Spinal cord (tissue), 10 donors: ENCODE measurements at places on chromosomes 4 and X. TPM values are rescaled to one million over a fixed set of nuclear protein-coding genes. Genes with fewer than 3 reads are reported as not detected.
A peak's percentile ranks its signal among the peaks of the same experiment; 100 is the strongest.

DNA sequence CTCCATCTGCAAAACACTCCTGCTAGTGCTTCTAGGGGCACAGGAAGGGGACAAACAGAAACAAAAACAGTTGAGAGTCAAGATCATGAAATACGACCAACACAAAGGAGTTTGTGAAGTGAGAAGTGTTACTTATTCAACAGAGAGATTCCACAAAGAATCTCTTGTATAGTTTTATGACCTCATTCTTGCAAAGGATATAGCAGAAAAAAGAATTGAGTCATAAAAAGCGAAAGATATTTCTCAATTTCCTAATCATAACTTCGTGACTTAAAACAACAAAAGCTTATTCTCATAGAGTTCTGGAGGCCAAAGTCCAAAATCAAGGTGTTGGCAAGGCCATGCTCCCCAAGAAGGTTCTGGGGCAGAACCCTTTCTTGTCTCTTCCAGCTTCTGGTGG is 40.7 kb downstream of the TIGD4 start:
- no peak for DNase-seq

DNA sequence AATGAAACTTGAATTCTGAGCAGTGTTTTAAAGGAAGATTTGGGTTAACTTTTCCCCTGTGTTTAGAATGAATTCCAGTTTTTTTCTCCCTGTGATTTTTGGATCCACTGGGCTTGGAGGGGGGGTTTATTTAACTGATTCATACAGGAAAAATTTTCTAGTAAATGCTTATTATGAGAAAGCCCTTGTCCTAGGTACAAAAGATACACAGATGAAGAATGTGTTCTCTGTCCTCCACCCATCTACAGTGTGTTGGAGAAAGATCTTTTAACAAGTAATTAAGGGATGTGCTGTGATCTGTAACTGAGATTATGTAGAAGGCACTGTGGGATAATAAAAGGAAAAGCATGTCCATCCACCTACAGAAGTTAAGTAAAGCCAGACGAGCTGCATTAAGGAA is 103.9 kb downstream of the STIM2 start:
- no peak for DNase-seq

DNA sequence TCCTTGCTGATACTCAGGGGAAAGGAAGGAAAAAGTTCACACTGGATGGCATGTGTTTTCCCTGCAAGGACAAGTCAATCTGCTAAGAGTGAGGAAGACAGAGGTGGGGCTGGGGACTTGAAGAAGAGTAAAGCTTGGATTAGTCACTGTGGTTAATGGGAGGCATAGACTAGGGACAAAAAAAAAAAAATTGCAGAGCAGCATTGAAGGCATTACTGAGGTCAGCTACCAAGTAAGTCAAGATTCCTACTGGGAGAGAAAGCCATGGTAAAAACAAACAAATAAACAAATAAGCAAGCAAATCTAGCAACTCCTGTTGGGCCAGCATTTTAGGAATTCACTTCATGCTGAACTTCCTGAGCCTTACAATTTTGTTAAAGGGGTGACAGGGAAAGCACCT is 58.2 kb upstream of the GPC4 start:
- DNase-seq: no peak

DNA sequence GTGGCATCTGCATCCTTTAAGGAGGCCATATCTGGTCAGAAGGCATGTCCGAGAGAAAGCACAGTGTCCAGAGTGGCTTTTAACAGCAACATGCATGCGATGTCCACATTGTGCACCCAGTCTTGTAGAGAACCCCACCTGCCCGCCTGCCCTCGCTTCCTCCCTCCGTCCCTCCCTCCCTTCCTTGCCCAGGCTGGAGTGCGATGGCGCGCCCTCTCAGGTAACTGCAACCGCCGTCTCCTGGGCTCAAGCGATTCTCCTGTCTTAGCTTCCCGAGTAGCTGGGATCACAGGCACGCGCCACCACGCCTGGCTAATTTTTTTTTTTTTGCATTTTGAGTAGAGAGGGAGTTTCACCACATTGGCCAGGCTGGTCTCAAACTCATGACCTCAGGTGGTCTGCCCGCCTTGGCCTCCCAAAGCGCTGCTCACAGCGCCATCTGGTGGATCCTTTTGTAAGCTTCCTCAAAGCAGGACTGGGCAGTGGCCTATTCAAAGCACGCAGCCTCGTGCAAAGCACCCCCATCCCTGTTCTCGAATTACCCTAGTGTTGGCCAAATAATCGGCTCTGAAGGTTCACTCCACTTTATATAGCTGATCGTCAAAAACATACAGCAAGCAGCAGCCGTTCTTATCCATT is 15.0 kb downstream of the BRCC3 start:
- no peak for DNase-seq

- DNase-seq: no peak
Measured at GRCh38 chr4:114052227-114052626, 72.8 kb upstream of the ARSJ start.

DNA sequence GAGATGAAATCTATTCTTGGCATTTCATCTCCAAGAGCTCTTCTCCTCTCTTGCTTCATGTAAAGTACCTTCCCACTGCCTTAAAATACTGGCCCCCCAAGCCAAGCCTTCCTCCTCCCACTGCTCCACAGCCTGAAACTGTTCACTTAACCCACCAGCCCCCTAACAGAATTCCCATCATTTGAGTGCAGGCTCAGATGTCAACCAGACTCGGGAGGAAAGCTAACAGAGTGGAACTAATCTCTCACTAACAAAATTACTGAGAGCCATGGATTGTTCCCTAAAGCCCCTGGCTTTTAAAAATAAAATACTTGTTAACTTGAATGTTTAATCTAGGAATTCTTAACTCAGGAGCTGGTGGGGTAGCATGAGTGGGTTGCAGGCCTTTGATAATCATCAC is 7.1 kb upstream of the DCUN1D4 start:
- DNase-seq: no peak

DNA sequence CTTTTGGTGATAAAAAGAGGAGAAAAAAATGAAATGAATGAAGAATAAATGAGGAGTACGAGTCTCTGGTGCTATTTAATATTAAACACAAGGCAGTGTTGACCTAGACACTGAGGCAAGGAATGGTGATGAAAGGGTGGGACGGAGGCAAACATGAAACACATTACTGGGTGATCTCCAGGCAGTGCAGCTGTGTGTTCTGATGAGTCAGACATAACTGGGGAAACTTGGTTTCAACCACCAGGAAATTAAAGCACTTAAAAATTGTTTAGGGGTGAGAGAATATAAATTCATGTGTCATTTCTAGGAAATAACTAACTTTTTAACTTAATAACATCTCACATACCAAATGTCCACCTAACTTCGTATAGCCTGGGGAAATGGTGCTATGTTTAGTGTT is 19.7 kb upstream of the CXCL6 start:
- no peak for DNase-seq

- DNase-seq: no peak
Measured at GRCh38 chr4:113101669-113102068, 52.2 kb downstream of the ANK2 start.

DNA sequence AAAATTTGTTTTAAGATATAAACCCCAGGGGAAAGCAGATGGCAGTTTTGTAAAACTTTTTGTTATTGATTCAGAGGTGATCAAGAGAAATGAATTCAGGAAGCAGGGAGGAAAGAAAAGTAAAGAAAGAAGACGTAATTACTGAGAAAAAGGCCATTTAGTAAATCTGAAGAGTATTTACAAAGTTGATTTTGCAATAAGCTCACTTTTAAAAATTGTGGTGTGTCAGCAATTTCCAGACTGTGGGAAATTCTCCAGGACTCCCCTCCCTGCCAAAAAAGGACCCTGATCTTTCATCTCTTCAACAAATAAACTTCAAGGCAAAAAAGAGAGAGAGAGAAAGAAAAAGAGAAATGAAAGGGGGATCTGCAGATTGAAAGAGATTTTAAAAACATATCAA is 36.6 kb downstream of the PCYT1B start:
- DNase-seq: no peak

- peak; percentile 83 for DNase-seq
Measured at GRCh38 chr4:40842318-40842717, 92.6 kb downstream of the NSUN7 start.

- no peak for DNase-seq
Measured at GRCh38 chr4:88446124-88446523, 10.8 kb upstream of the HERC5 start.

GRCh38 chr4:109406337-109406931 is 27.2 kb upstream of the SEC24B start:
- peak; percentile 69 for DNase-seq

DNA sequence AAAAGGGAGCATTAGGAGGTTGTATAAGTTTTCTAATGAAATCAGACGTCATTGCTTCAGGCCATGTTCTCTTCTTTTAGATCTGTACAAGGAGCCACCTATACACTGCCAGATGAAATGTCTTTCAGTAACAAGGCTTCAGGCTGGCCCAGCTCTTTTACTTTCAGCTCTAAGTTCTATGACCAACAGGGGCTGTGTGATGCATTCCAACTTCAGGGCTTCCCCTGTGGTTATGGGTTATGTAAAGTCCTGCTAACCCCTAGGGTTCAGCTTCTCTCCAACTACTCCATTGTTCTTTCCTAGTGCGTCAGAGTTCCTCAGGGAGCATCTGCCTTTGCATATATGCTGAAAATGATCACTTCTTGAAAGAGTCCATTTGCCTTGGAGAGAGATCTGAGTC is 79.4 kb upstream of the TTC29 start:
- no peak for DNase-seq

GRCh38 chrX:115018040-115018647 is 728 bp upstream of the IL13RA2 start:
- DNase-seq: no peak

- no peak for DNase-seq
Measured at GRCh38 chr4:55793479-55793878, 26.1 kb upstream of the EXOC1L start.

DNA sequence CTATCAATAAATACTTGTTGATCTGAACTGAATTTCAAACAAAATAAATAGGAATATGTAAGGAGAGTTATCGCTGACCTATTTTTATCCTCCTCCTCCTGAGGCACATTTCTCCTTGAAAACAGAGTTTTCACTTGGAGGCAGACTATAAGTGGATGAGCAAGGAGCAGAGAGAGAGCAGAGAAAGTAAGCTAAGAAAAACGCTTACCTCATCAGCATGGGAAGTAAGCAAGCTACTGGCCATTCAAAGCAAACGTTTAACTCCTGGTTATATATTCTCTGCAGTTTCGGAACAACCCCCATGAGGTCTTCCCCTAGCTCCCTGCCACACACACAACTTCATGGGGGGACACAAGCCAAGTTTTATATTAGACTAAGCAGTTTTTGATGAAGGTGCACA is 13.2 kb downstream of the ZDHHC9 start:
- no peak for DNase-seq

DNA sequence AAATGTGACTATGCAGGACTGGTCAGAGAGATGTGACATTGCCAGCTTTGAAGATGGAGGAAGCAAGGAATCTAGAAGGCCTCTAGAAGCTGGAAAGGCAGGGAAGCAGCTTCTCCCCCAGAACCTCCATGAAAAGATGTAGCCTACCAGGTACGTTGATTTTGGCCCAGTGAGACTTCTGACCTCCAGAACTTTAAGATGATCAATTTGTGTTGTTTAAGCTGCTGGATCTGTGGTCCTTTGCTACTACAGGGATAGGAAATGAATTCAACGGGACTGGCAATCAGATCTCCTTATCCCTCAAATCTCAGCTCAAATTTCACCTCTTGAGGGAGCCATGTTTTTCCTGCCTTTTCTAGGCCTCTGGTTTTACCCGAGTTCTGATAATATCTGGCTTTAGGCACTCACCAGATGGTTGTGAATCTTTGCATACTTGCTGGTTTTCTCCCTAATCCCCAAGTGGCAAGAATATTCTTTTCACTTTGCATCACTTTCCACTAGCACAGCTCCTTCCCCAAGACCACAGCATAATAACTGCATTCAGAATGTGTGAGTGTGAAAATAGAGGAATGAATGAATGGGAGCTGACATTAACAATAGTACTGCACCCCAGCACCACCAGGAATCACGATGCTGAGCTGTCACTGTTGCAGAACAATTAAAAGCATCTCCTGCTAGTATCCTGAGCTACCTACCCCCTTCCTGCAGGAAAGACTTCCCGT is 25.5 kb upstream of the TMSB4X start:
- no peak for DNase-seq

- no peak for DNase-seq
Measured at GRCh38 chrX:24563291-24564010, 83.7 kb downstream of the PCYT1B start.

- DNase-seq: no peak
Measured at GRCh38 chr4:108940634-108941033, 177.8 kb upstream of the ETNPPL start.

DNA sequence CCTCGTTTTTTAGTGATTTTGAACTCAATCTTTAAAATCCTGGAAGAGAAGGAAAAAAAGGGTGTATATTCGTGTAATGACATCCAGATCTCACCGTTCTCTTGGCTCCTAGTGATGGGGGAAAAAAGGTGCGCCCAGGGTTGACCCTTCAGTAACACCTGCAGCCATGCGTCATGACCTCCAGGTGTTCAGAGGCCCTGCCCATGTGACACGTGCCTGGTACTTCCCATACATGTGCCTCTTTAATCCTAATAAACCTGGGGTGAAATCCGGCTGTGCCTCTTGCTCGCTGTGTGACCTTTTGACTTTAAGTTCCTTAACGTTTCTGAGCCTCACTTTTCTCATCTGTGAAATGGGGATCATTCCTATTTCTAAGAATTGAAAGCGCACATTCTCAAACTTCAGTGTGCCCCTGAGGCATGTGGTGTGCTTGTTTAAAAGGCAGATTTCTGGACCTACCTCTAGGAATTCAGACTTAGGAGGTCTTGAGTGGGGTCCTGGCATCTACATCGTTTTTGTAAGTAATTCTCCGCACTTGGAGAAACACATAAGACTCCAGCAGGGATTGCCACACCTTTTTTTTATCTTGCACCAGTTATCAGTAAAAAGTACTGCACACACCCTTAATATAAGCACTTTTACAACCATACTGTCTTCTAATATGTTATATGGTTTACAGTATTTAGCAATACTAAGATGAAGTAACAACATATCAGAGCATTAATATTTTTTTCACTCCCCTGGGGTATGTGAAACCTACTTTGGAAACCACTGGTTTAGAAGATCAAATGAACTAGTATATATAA is 90.1 kb downstream of the RELL1 start:
- no peak for DNase-seq

The FANCB gene
- polyA plus RNA-seq: 1.1 TPM

The ZFYVE28 gene
- 7.9 TPM for polyA plus RNA-seq

The SRPX gene
- 10.9 TPM for polyA plus RNA-seq

The PALLD gene
- polyA plus RNA-seq: 63.4 TPM

The CXorf49 gene
- polyA plus RNA-seq: not detected

The SHISA3 gene
- polyA plus RNA-seq: 5.0 TPM

The PWWP3B gene
- polyA plus RNA-seq: 1.3 TPM

The HSFX3 gene
- polyA plus RNA-seq: 0.39 TPM

The HHIP gene
- 9.9 TPM for polyA plus RNA-seq

The SASH3 gene
- 4.9 TPM for polyA plus RNA-seq

The XAGE1A gene
- not detected for polyA plus RNA-seq

The CT45A3 gene
- not detected for polyA plus RNA-seq

The JAKMIP1 gene
- 29.7 TPM for polyA plus RNA-seq
